ENCODE measurements at places on chromosomes 4 and X. TPM values are rescaled to one million over a fixed set of nuclear protein-coding genes. Genes with fewer than 3 reads are reported as not detected.
A peak's percentile ranks its signal among the peaks of the same experiment; 100 is the strongest.

The SPATA18 gene
- not detected for total RNA-seq

The RPS6KA6 gene
- total RNA-seq = 0.05 TPM

The CNGA1 gene
- not detected for total RNA-seq

The C4orf36 gene
- not detected for total RNA-seq

The NAA11 gene
- not detected for total RNA-seq

The GIMD1 gene
- not detected for total RNA-seq

The PHEX gene
- 1.0 TPM for total RNA-seq

DNA sequence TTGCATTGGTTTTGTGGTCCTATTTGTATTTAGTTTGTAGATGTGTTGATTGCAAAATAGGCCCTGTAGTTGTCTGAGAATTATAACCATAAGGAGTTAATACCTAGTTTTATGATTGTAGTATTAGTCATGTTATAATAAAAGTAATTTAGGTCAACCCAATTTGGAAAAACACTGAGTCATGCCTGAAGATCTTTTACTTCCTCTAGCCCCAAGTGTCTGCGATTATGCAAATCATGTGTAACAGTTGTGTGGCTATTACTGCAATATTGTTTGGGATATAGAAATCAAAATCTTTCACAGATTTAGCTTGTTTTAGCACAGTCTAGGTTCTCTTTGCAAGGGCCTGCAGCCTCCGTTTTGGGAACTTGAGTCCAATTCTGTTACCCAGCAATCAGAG, 12.6 kb downstream of the SRD5A3 start:
- H3K27me3 ChIP-seq = no peaks in the 10 kb centered on the region
- no peaks in the 10 kb centered on the region for H3K36me3 ChIP-seq
- no peak for DNase-seq
- H3K4me3 ChIP-seq = no peak overlapping the region

DNA sequence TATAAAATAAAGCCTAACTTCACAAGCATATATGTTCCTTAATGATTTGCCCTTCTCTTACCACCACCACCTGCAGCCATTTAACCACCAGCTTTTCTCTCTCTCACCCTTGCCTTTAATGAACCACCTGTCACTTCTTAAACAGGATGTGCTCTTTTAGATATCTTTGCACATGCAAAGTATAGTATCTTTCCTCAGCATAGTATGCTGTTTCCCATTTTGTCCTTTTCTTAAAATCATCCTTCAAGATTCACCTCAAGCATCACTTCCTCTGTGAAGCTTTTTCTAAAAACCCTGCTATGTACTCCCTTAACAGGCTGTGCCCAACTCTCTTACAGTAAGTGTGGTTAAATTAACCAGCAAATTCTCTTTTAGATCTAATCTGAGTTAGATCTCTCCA, 8.2 kb upstream of the CNOT6L start:
- peak; percentile 52 for DNase-seq
- peak overlapping the region; percentile 68 for H3K27ac ChIP-seq
- no peaks in the 10 kb centered on the region for H3K27me3 ChIP-seq
- peak overlapping the region; percentile 63 for H3K4me3 ChIP-seq
- H3K4me1 ChIP-seq = peaks cover 39% of the 10 kb centered on the region

DNA sequence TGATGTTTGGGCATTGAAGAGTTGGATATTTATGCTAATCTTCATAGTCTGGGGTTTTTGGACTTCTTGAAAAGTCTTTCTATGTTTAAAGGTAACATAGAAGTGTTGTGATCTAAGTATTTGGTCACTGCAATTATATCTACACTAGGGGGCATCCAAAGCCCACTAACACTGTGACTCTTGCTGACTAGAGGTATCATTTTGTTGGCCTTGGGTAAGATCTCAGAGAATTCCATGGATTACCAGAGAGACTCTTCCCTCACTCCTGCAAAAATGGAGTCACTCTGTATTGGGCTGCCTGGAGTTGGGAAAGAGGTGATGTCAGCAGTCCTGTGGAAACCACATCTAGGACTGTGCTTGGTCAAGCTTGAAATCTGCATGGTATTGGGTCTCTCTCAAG, 1077.6 kb downstream of the FAM133A start:
- no peak for DNase-seq
- no peaks in the 10 kb centered on the region for H3K27me3 ChIP-seq
- no peaks in the 10 kb centered on the region for H3K4me1 ChIP-seq
- H3K4me3 ChIP-seq = no peak overlapping the region

DNA sequence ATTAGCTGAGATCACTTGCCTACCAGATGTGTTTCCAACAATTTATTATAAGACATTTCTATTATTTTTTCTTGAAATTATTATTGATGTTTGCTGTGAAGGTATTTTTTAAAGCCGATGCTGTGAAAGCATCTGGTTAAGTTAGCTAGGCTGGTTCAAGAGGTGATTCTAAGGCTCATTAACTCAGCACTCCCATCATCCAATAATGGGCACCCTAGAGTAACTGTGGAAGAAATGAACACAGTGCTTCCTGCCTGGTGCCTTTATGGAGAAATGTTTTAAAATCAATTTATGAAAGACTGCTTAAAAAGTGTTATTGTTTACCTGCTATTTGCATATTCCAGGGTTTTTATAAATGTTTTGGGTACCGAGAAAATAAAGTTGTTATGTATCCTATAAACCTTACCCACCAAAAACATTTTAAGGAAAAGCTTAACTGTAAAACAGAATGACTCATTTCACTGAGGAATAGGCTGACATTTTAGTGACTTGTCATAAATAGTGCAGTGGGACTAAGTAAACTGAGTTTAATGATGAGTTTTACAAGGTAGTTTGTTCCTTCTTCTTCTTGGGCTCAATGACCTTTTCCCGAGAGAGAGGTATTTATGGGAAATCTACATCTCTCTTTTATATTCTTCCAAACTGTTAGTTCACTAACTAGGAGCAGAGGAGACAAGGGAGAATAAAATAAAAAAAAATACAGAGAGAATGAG, 310.0 kb upstream of the AADAT start:
- no peaks in the 10 kb centered on the region for H3K27me3 ChIP-seq
- no peak for DNase-seq
- H3K36me3 ChIP-seq = no peaks in the 10 kb centered on the region
- no peaks in the 10 kb centered on the region for H3K4me1 ChIP-seq
- H3K27ac ChIP-seq = no peak overlapping the region

GRCh38 chr4:167930166-167930565, 162.2 kb upstream of the ANXA10 start:
- H3K4me3 ChIP-seq = no peak overlapping the region
- no peaks in the 10 kb centered on the region for H3K27me3 ChIP-seq
- no peaks in the 10 kb centered on the region for H3K4me1 ChIP-seq
- DNase-seq = no peak
- H3K27ac ChIP-seq = no peak overlapping the region
- no peaks in the 10 kb centered on the region for H3K36me3 ChIP-seq

GRCh38 chr4:184400375-184400870, 73.9 kb downstream of the IRF2 start:
- DNase-seq = no peak
- no peaks in the 10 kb centered on the region for H3K27me3 ChIP-seq
- no peaks in the 10 kb centered on the region for H3K4me1 ChIP-seq
- H3K4me3 ChIP-seq = no peak overlapping the region

DNA sequence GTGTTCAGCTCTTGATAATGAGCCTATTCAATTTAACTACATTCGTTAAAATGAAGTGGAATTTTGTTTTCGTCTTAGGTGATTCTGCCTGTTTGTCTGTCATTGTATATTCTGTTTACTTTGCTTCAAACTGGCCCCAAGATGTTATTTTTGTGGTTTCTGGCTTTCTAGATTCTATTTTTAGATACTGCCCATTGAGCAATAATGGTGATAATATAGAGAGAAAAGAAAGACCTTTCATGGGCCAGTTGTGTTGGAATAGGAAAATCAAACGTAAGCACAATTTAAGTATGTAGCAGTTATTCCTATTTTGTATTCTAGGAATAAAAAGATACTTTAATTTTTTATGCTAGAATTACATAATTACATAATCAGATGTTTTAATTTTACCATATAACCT, 4.0 kb downstream of the CDKN2AIP start:
- peaks cover 53% of the 10 kb centered on the region for H3K36me3 ChIP-seq
- H3K27ac ChIP-seq = peak overlapping the region; percentile 33
- peaks cover 47% of the 10 kb centered on the region for H3K4me1 ChIP-seq

DNA sequence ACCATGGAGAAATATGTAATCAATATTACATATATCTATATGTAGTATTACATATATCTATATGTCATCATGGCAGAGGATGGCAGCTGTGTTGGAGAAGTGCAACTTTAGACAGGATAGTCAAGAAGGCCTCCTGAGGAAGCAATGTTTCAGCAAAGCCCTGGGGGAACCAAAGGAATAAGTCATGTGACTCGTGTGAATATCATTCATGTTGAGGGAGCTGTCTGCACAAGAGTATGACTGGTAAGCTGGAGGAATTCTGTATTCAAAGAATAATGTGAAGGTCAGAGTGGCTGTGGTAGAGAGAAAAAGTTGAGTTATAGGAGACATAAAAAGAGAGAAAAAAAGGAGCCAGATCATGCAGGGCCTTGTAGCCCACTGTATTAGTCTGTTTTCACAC, 92.9 kb upstream of the EDNRA start:
- no peak overlapping the region for H3K27ac ChIP-seq
- H3K4me3 ChIP-seq = no peak overlapping the region
- H3K36me3 ChIP-seq = no peaks in the 10 kb centered on the region
- DNase-seq = no peak
- no peaks in the 10 kb centered on the region for H3K4me1 ChIP-seq
- H3K27me3 ChIP-seq = peaks cover 3% of the 10 kb centered on the region

- peak overlapping the region; percentile 65 for H3K4me3 ChIP-seq
- no peaks in the 10 kb centered on the region for H3K36me3 ChIP-seq
- H3K27me3 ChIP-seq = no peaks in the 10 kb centered on the region
- DNase-seq = no peak
- peak overlapping the region; percentile 72 for H3K27ac ChIP-seq
Observed at GRCh38 chr4:98687876-98688275, 29.5 kb upstream of the TSPAN5 start.

DNA sequence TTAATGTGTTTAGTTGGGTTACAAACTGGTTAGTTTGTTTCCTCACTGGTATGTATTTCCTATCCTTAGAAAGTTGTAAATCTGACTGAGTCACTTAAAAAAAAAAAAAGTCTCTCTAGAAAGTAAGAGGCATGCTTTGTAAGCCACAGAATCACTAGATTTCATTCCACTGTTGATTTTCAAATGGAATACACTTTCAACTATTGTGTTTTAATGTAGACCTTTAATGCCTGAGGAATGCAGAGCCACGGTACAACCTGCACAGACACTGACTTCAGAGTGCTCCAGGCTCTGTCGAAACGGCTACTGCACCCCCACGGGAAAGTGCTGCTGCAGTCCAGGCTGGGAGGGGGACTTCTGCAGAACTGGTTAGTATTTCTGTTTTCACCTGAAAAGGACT, 88.6 kb downstream of the HHIP start:
- no peak overlapping the region for H3K27ac ChIP-seq
- H3K27me3 ChIP-seq = no peaks in the 10 kb centered on the region
- H3K4me1 ChIP-seq = no peaks in the 10 kb centered on the region
- H3K4me3 ChIP-seq = no peak overlapping the region

GRCh38 chr4:1234811-1235292, 14.1 kb downstream of the CTBP1 start:
- no peaks in the 10 kb centered on the region for H3K27me3 ChIP-seq
- no peak for DNase-seq
- H3K27ac ChIP-seq = no peak overlapping the region
- no peaks in the 10 kb centered on the region for H3K4me1 ChIP-seq
- peaks cover 80% of the 10 kb centered on the region for H3K36me3 ChIP-seq

- H3K4me1 ChIP-seq = no peaks in the 10 kb centered on the region
- no peak overlapping the region for H3K4me3 ChIP-seq
- no peak overlapping the region for H3K27ac ChIP-seq
- no peak for DNase-seq
- H3K36me3 ChIP-seq = peaks cover 10% of the 10 kb centered on the region
Observed at GRCh38 chrX:51853251-51853650, 40.2 kb upstream of the MAGED1 start.

GRCh38 chr4:22607382-22607781, 85.4 kb upstream of the GBA3 start:
- DNase-seq = no peak
- no peak overlapping the region for H3K27ac ChIP-seq
- H3K36me3 ChIP-seq = no peaks in the 10 kb centered on the region
- no peak overlapping the region for H3K4me3 ChIP-seq
- no peaks in the 10 kb centered on the region for H3K4me1 ChIP-seq

GRCh38 chr4:131370846-131371245, 1778.2 kb upstream of the PCDH10 start:
- no peak overlapping the region for H3K27ac ChIP-seq
- no peaks in the 10 kb centered on the region for H3K27me3 ChIP-seq
- no peaks in the 10 kb centered on the region for H3K36me3 ChIP-seq
- DNase-seq = no peak
- no peak overlapping the region for H3K4me3 ChIP-seq

DNA sequence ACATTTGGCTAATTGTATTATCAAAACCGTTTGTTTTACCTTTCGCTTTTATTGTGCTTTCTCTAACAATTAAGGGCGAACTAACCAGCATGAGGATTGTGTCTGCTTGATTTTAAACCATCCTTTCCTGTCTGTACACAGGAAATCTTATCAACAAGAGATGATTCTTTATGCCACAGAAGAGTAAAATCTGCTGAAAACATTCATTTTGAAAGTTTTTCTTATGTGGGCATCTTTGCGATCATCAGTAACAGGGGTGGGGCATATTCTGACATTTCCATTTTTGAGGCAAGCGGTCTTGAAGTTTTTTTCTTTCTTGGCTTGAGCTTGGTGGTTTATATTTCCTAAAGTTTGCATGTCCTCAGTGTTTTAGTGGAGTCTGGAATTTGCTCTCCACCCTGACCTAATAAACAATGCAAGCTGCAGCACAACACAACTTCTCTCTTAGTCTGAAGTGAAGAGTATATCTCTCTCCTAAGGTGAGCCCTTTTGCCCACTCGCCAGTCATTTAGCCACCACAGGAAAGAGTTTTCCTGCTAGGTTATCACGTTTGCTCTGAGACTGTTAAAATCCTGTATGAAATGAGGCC, 26.6 kb downstream of the NFKB1 start:
- H3K36me3 ChIP-seq = peaks cover 28% of the 10 kb centered on the region
- H3K27ac ChIP-seq = peak overlapping the region; percentile 53
- H3K4me3 ChIP-seq = peak overlapping the region; percentile 83
- peaks cover 34% of the 10 kb centered on the region for H3K4me1 ChIP-seq
- no peaks in the 10 kb centered on the region for H3K27me3 ChIP-seq

GRCh38 chr4:104279744-104280143, 214.9 kb downstream of the CXXC4 start:
- H3K36me3 ChIP-seq = no peaks in the 10 kb centered on the region
- H3K27me3 ChIP-seq = no peaks in the 10 kb centered on the region

DNA sequence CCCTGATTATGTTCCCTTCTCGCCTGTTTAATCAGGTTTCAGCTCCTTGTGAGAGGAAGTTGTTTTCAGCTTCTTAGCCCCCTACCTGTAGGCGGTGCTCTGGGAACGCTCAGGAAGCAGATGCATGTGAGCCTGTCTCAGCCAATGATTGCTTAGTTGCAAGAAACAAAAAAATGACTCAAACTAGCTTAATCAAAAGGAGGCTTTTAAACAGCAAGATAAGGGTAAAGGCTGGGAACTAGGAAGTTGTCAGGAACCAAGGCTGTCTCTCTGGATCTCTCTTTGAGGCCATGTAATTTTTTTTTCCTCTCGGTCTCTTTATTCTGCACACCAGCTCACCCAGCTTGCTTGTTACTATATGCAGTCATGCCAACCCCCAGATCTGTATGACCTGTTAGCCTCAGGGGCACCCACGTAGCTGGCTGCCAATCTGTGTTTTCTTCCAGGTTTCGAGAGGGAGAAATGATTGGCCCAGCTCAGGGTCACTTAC, 109.1 kb downstream of the PTTG2 start:
- no peak overlapping the region for H3K27ac ChIP-seq
- H3K27me3 ChIP-seq = no peaks in the 10 kb centered on the region
- peaks cover 4% of the 10 kb centered on the region for H3K36me3 ChIP-seq
- no peak overlapping the region for H3K4me3 ChIP-seq

GRCh38 chr4:10454726-10455125, 2.5 kb downstream of the ZNF518B start:
- no peak overlapping the region for H3K27ac ChIP-seq
- no peaks in the 10 kb centered on the region for H3K27me3 ChIP-seq
- no peaks in the 10 kb centered on the region for H3K4me1 ChIP-seq
- no peak for DNase-seq
- no peak overlapping the region for H3K4me3 ChIP-seq

All from CD4-positive, CD25-positive, alpha-beta regulatory T cell (primary cell).